ENCODE measurements at places on chromosomes 2 and 18. TPM values are rescaled to one million over a fixed set of nuclear protein-coding genes. Genes with fewer than 3 reads are reported as not detected.

Gene TMEM178A
- 4.9 TPM for total RNA-seq

Gene SH3BP4
- 71.9 TPM for total RNA-seq

Gene SKOR2
- total RNA-seq = not detected

Gene RAD51AP2
- total RNA-seq = 0.26 TPM

Gene VWA3B
- 0.78 TPM for total RNA-seq

Gene PRKAG3
- total RNA-seq = not detected

All from body of pancreas (tissue), 4 donors.